ENCODE measurements at places on chromosomes 12 and 14. TPM values are rescaled to one million over a fixed set of nuclear protein-coding genes. Genes with fewer than 3 reads are reported as not detected.
A peak's percentile ranks its signal among the peaks of the same experiment; 100 is the strongest.

DNA sequence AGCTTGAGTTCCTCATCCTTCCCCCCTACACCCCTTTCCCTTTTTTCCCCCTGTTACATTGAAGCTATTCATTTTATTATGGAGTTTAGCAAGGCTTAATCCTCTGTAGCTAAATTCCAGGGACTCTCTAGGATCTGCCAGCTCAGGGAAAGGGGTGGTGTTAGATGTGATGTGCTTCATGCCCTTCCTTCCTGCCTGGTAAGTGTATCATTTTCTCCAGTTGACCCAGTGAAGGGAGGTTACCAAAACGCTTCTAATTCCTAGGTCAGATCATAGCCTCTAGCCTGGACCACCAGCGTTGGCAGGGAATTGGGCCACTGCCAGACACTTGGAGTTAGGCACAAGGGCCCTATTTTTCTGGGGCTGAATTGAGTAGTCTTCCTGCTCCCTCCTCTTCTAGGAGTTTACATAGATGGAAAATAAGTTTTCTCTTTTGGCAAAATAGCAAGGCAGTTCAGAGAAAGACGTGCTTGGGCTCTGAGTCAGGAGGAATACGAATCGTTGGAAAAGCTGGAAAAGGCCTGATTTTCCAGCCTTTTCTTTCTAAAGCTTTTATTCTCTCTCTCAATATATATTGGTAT lies 88.3 kb downstream of the NPAS3 start:
- no peak overlapping the region for H3K4me3 ChIP-seq
- H3K27ac ChIP-seq: no peak overlapping the region
- no peak for DNase-seq
- H3K36me3 ChIP-seq: no peaks in the 10 kb centered on the region

The ADGRD1 gene
- 7.2 TPM for total RNA-seq

- no peak overlapping the region for H3K27ac ChIP-seq
- no peak for DNase-seq
- no peaks in the 10 kb centered on the region for H3K27me3 ChIP-seq
- no peak overlapping the region for H3K4me3 ChIP-seq
Observed at GRCh38 chr12:114141921-114142564, 175.9 kb upstream of the RBM19 start.

The PCED1B gene
- total RNA-seq: 0.36 TPM

- no peak overlapping the region for H3K27ac ChIP-seq
- H3K36me3 ChIP-seq: no peaks in the 10 kb centered on the region
- no peaks in the 10 kb centered on the region for H3K4me1 ChIP-seq
- DNase-seq: no peak
- H3K27me3 ChIP-seq: no peaks in the 10 kb centered on the region
Observed at GRCh38 chr14:65738339-65738738, 325.8 kb downstream of the FUT8 start.

GRCh38 chr14:41634286-41634685 lies 27.6 kb downstream of the LRFN5 start:
- H3K4me3 ChIP-seq: no peak overlapping the region
- no peaks in the 10 kb centered on the region for H3K27me3 ChIP-seq
- no peak for DNase-seq
- no peak overlapping the region for H3K27ac ChIP-seq
- H3K36me3 ChIP-seq: no peaks in the 10 kb centered on the region

GRCh38 chr14:104551851-104552737 lies 27.5 kb upstream of the C14orf180 start:
- H3K4me3 ChIP-seq: no peak overlapping the region
- H3K4me1 ChIP-seq: no peaks in the 10 kb centered on the region
- H3K27ac ChIP-seq: no peak overlapping the region
- no peak for DNase-seq
- H3K36me3 ChIP-seq: no peaks in the 10 kb centered on the region
- peaks cover 4% of the 10 kb centered on the region for H3K27me3 ChIP-seq

DNA sequence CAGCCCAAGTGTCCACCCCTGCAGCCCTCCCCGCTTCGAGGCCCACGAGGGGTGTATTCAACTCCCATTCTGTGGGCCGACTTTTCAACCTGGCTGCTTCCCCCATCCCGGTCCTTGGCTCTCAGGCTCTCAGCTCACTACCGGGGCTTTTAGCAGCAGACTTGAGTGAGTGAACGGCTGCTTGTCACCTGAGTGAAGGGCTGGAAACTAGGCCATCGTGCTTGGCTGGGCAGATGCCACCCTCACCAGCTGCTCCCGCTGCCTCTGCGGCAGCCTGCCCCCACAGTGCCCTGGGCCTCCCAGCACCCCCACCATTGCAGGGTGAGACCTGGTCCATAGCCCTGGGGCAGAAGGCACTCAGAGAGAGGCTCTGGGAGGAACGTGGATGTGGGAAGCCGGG lies 59.9 kb downstream of the SLC6A12 start:
- no peaks in the 10 kb centered on the region for H3K36me3 ChIP-seq
- no peaks in the 10 kb centered on the region for H3K27me3 ChIP-seq
- no peak overlapping the region for H3K4me3 ChIP-seq
- no peak for DNase-seq

The C12orf54 gene
- total RNA-seq: not detected

GRCh38 chr12:122460641-122461040 lies 38.2 kb upstream of the CLIP1 start:
- H3K27me3 ChIP-seq: no peaks in the 10 kb centered on the region
- no peak overlapping the region for H3K27ac ChIP-seq
- peaks cover 3% of the 10 kb centered on the region for H3K4me1 ChIP-seq
- DNase-seq: no peak
- no peaks in the 10 kb centered on the region for H3K36me3 ChIP-seq

- no peak overlapping the region for H3K4me3 ChIP-seq
- no peaks in the 10 kb centered on the region for H3K36me3 ChIP-seq
- DNase-seq: no peak
- H3K4me1 ChIP-seq: no peaks in the 10 kb centered on the region
Observed at GRCh38 chr14:96239711-96240141, 16.3 kb upstream of the BDKRB1 start.

GRCh38 chr12:65900912-65901672 lies 76.8 kb downstream of the HMGA2 start:
- H3K4me1 ChIP-seq: no peaks in the 10 kb centered on the region
- no peak overlapping the region for H3K4me3 ChIP-seq
- H3K36me3 ChIP-seq: no peaks in the 10 kb centered on the region
- H3K27me3 ChIP-seq: peaks cover 2% of the 10 kb centered on the region
- no peak for DNase-seq

The IFNG-AS1 gene
- total RNA-seq: not detected

GRCh38 chr12:128829861-128830504 lies 6.2 kb upstream of the SLC15A4 start:
- H3K27me3 ChIP-seq: no peaks in the 10 kb centered on the region
- H3K4me1 ChIP-seq: peaks cover 19% of the 10 kb centered on the region
- H3K4me3 ChIP-seq: no peak overlapping the region
- H3K27ac ChIP-seq: peak overlapping the region; percentile 51

GRCh38 chr12:81176796-81177195 lies 98.9 kb downstream of the ACSS3 start:
- H3K27me3 ChIP-seq: no peaks in the 10 kb centered on the region
- DNase-seq: no peak
- H3K27ac ChIP-seq: no peak overlapping the region
- no peaks in the 10 kb centered on the region for H3K4me1 ChIP-seq
- no peak overlapping the region for H3K4me3 ChIP-seq

DNA sequence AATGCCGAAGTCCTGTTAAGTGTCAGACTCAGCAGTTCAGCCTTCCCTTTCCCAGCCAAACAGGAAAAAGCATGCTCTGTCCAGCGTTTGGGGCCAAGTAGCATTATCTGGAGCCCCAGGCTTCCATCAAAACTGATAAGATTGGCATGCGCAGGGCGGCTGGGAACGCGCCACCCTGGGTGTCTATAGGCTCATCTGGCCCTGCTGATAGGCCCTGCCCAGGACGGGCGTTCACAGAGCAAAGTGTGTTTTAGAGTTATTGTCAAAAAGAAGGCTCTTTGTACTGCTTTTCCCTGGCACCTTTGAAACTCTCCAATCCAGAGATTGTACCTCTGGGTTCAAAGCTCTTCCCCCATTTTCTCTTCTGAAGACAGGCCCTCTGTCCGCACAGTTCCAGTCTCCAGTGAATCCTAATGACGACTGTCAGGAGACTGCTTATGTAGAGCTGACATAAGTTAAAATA lies at the start of gene ART4:
Gene ART4, minus strand, starts transcription at position 102 of the 463 bp plus-strand sequence. CDS start 413 bp downstream, outside the sequence.
- peak within 1 kb of the TSS; percentile 29 for H3K27ac ChIP-seq
- H3K36me3 ChIP-seq: no peaks in the 10 kb centered on the region
- H3K4me1 ChIP-seq: peaks cover 29% of the 10 kb centered on the region
- no peaks in the 10 kb centered on the region for H3K27me3 ChIP-seq

- no peak overlapping the region for H3K27ac ChIP-seq
- DNase-seq: no peak
- peaks cover 6% of the 10 kb centered on the region for H3K4me1 ChIP-seq
- H3K27me3 ChIP-seq: no peaks in the 10 kb centered on the region
Observed at GRCh38 chr14:61430066-61430757, 108.8 kb downstream of the PRKCH start.

- H3K36me3 ChIP-seq: no peaks in the 10 kb centered on the region
- H3K4me3 ChIP-seq: no peak overlapping the region
- no peaks in the 10 kb centered on the region for H3K27me3 ChIP-seq
Observed at GRCh38 chr14:55277972-55278740, 6.9 kb downstream of the FBXO34 start.

The SMIM41 gene
- total RNA-seq: not detected

The CFAP54 gene
- not detected for total RNA-seq

The MYH6 gene
- total RNA-seq: 98.1 TPM

The MSI1 gene
- total RNA-seq: not detected

- H3K36me3 ChIP-seq: peaks cover 24% of the 10 kb centered on the region
- peaks cover 61% of the 10 kb centered on the region for H3K4me1 ChIP-seq
Observed at GRCh38 chr12:92139634-92140150, 6.0 kb downstream of the BTG1 start.

GRCh38 chr12:119659289-119659897 lies 8.5 kb upstream of the PRKAB1 start:
- H3K27ac ChIP-seq: no peak overlapping the region
- no peak for DNase-seq
- H3K4me3 ChIP-seq: no peak overlapping the region
- no peaks in the 10 kb centered on the region for H3K36me3 ChIP-seq
- H3K27me3 ChIP-seq: no peaks in the 10 kb centered on the region

The FRMD6 gene
- 12.0 TPM for total RNA-seq

DNA sequence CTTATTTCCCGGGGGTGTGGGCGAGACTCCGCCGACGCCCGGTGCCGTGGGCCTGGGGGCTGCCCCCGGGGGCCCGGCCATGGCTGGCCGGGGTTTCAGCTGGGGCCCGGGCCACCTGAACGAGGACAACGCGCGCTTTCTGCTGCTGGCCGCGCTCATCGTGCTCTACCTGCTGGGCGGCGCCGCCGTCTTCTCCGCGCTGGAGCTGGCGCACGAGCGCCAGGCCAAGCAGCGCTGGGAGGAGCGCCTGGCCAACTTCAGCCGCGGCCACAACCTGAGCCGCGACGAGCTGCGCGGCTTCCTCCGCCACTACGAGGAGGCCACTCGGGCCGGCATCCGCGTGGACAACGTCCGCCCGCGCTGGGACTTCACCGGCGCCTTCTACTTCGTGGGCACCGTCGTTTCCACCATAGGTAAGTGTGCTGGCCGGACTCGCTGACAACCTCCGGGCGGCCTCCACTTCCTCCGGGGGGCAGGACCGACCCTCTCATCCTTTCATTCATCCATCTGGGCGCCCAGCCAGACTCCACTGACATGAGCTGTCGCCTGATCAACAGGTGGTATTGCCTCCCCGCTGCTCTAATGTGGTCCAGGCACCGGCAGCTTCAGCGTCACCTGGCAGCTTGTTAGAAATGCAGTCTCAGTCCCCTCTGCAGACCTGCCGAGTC lies 467 bp downstream of the KCNK13 start:
- peak overlapping the region; percentile 52 for H3K4me3 ChIP-seq
- no peaks in the 10 kb centered on the region for H3K36me3 ChIP-seq
- DNase-seq: no peak
- peaks cover 59% of the 10 kb centered on the region for H3K27me3 ChIP-seq
- H3K4me1 ChIP-seq: no peaks in the 10 kb centered on the region

The NR1H4 gene
- not detected for total RNA-seq

The SMCO2 gene
- not detected for total RNA-seq

The GLIPR1L1 gene
- total RNA-seq: not detected

The VRTN gene
- total RNA-seq: not detected

GRCh38 chr12:122891661-122892525 lies 4.0 kb downstream of the VPS37B start:
- peak overlapping the region; percentile 7 for H3K4me3 ChIP-seq
- peak overlapping the region; percentile 43 for H3K27ac ChIP-seq
- no peak for DNase-seq
- H3K4me1 ChIP-seq: peaks cover 63% of the 10 kb centered on the region
- no peaks in the 10 kb centered on the region for H3K36me3 ChIP-seq

The GSG1 gene
- total RNA-seq: not detected

GRCh38 chr14:25121337-25122129 lies 71.6 kb upstream of the STXBP6 start:
- no peaks in the 10 kb centered on the region for H3K4me1 ChIP-seq
- no peak overlapping the region for H3K4me3 ChIP-seq
- H3K27ac ChIP-seq: no peak overlapping the region
- no peaks in the 10 kb centered on the region for H3K36me3 ChIP-seq
- no peaks in the 10 kb centered on the region for H3K27me3 ChIP-seq

GRCh38 chr12:131897875-131898274 lies 3.5 kb downstream of the ULK1 start:
- H3K36me3 ChIP-seq: no peaks in the 10 kb centered on the region
- peaks cover 59% of the 10 kb centered on the region for H3K4me1 ChIP-seq
- peak overlapping the region; percentile 94 for H3K27ac ChIP-seq
- no peaks in the 10 kb centered on the region for H3K27me3 ChIP-seq

The OSBPL8 gene
- 25.6 TPM for total RNA-seq

- no peaks in the 10 kb centered on the region for H3K36me3 ChIP-seq
- no peaks in the 10 kb centered on the region for H3K4me1 ChIP-seq
- no peak for DNase-seq
- no peak overlapping the region for H3K27ac ChIP-seq
Observed at GRCh38 chr12:83850531-83850930, 1062.1 kb downstream of the SLC6A15 start.

The RAD51AP1 gene
- total RNA-seq: 0.65 TPM

Data from gastrocnemius medialis (tissue), 4 donors.